ENCODE measurements at places on chromosomes 12 and 14.
A peak's percentile ranks its signal among the peaks of the same experiment; 100 is the strongest.

DNA sequence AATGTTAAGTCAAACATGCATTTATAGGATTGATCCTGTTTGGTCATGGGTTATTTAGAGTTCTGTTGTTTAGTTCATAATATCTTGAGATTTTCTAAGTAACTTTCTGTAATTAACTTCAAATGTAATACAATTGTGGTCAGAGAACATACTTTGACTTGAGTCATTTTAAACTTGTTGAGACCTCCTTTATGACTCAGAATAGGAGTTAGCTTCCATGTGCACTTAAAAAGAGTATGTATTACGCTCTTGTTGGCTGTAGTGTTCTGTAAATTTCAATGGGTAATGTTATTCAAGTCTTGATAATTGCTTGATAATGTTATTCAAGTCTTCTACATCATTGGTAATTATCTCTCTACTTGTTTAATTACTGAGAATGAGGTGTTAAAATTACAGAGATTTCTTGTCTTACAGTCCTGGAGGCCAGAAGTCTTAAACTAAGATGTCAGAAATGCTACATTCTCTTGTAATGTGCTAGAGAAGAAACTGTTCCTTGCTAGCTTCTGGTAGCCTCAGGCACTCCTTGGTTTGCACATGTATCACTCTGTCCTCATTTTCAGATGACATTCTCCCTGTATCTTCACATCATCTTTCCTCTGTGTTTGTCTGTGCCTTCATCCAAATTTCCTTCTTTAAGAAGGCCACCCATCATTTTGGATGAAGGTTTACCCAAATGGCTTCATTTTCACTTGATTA lies 197.3 kb downstream of the TMTC3 start:
- DNase-seq: no peak

DNA sequence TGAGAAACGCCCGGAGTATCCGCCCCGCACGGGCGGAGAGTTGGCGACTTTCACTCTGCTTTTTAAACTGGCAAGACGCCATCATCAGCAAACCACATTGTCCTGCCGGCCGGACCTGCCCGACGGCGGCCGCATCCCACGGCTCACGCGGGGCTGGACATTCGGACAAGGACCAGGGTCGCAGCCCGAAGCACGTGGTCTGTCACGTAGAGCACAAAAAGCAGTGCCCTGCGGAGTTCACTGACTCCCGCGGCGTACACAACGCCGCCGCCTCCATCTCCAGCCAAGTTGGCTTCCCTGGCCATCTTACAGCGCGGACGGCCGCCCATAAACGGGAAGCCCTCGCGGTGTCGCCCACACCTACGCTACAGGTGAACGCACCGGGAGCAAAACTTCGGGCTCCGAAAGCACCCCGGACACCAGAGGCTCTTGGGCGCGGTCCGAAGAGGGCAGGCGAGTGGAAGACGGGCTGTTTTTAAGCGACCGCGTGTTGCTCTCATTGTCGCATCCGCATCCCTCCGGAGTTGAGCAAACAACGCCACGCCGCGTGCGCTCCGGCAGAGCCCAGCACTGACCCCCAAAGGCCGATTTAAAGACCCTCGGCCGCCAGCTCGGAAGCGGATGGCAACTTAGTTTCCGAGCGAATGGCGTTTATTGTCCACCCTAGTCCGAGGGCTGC lies 966 bp downstream of the SINHCAF start:
- peak; percentile 75 for DNase-seq

- no peak for DNase-seq
Measured at GRCh38 chr12:38998887-38999482, 93.6 kb upstream of the CPNE8 start.

GRCh38 chr12:55970775-55971174 lies 3.1 kb upstream of the RAB5B start:
- no peak for DNase-seq

DNA sequence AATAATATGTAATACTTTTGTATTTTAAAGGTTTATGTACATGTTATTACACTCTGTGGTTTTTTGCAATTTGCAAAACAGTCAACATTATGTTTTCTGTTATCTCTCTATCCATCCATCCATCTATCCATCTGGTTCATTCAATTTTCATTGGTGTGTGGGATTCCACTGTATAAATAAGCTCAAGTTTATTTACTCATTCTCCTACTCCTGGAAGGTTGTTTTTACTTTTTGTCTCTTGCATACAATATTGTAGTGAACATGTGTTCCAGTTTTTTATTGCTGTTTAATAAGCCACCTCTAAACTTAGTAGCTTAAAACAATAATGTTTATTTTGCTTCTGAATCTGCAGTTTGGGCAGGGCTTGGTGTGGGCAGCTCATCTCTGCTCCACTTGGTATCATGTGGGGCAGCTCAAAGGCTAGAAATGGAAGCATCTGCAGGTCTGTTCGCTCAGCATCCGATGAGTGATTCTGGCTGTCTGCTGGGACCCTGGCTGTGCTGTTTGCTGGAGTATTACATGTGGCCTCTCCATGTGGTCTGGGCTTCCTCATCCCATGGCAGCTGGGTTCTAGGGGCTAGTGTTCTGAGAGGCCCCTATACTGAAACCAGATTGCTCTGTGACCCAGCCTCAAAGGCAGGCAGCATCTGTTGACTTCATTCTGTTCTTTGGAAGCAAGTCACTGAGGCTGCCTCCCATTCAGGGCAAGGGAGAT lies 98.8 kb downstream of the SLC25A47 start:
- no peak for DNase-seq

DNA sequence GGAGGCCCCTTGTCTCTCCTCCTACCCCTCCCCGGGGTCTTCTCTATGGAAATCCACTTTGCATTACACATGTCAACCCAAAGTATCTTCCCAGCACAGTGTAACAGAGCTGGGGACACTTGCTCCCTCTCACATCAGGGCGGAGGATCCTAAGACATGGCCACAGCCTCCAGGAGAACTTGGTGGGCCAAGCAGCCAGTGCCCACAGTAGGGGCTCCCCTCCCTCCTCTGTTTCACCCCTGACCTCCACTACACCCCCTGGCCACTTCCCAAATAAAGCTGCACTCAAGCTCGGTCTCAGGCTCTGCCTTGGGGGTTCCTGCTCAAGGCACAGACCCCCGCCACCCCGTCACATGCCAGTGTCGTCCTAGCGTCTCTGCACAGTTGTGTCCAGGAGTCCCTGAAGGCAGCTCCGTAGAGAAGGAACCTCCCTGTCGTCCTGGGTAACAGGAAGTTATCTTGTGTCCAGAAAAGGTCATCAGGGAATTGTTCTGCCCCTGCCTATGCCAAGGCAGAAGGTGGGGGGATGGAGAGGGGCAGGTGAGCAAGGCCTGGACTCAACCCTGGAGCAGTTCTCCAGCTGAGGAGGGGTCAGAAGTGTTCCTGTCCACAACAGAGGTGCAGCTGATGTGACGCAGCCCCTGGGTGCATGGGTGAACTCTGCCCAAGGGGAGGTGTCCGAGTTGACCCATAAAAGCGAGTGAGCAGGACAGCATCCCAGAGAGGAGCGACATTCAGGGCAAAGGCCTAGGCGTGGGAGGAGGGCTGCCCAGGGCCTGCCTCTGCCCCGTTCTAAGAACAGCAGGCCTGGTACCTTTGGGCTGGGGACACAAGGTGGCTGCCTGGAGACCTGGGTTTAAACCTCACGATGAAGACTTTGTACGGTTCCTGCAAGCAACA lies 25.5 kb downstream of the DIO3 start:
- DNase-seq: no peak

DNA sequence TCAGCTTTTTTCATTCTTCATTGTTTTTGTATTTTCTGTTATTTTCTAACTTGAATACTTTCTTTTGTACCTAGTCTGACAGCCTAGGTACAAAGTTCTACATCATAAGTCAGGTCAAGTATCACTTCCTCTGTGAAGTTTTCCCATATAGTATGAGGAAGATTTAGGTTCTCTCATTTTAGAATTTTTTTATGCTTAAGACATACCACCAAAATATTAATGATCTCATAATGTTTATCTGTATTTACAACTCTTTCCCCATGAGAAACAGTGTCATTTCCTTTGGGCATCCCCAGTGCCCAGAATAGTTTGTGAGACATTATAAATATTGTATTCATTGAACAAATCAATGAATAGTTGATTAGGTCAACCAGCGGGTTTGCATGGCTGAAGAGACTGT lies 3.1 kb upstream of the ATF7IP start:
- DNase-seq: no peak

DNA sequence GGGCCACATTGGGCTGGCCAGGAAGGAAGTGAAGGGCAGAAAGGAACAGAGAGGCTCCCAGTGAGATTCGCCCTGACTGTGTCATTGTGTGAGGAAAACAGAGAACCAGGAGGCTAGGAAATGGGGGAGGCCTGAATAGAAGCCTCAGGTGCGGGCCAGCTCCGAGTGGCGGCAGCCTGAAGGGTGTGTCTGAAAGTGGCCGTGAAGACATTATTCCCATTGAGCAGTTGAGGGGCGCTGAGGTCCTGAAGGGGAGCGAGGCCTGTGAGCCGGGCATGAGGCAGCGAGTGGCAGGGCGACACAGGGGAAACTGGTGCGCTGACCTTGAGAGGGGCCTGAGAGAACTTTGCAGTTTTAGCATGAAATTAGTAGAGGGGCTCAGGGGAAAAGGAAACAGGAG lies 6.9 kb downstream of the CLBA1 start:
- no peak for DNase-seq

GRCh38 chr12:113290506-113290905 lies 44.4 kb downstream of the SLC8B1 start:
- DNase-seq: peak; percentile 79

DNA sequence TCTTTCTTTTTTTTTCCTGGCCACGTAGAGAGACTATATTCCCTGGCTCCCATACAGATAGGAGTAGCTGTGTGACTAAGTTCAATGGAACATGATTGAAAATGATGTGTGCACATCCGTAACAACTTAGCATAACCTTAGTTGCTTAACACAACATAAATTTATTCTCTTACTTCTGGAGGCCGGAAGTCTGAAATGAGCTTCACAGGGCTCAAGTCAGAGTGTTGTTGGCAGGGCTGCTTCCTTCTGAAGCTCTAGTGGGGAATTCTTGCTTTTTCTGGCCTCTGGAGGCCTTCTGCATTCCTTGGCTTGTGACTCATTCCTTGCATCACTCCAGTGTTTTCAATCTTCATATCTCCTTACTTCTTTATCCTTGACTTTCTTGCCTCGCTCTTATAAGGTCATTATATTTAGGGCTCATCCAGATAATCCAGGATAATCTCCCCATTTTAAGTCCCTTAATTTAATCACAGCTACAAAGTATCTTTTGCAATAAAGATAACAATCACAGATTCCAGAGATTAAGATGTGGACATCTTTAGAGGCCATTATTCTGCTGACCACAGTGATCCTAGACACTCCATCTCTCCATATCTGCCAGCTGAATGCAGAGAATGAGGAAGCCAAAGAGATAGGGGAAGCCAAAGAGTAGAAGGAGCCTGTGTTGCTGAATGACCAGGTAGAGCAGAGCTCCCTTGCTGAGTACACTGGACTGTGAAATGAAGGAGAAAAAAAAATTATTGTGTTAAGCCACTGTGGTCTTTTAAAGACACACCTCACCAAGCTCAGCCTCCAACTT lies 21.0 kb upstream of the SNX6 start:
- no peak for DNase-seq

DNA sequence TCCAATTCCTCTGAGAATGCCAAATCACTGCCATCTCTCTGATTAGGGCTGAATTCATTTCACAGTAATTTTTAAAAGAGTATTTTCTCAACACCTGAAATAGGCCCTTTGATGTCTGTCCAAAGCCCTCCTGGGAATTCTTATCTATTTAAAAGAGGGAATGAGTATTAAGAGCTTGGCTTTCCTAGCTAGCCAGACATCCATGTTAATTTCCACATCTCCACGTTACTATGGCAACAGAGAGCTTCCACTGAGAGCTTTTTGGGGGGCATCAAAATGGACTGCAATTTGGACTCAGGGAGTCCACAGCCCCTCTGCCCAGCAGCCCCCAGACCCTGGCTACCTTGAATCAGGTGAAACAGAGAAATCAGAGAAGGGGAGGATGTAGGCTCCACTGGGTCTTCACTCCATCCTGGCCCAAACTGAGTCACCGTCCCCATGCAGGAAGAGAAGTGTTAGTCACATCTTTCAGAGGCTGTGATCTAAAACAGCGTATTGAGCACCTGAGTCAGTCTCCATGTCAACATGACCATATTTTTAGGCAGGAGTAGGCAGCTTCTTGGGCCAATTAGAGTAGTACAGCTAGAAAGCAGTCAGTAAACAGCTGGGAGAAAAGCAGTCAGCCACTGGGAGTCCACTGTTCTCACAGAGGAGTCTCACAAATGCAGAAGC lies 7.0 kb upstream of the FICD start:
- no peak for DNase-seq

- DNase-seq: no peak
Measured at GRCh38 chr12:114918535-114919233, 234.7 kb upstream of the TBX3 start.

- no peak for DNase-seq
Measured at GRCh38 chr12:6818645-6819044, 3.0 kb upstream of the GPR162 start.

DNA sequence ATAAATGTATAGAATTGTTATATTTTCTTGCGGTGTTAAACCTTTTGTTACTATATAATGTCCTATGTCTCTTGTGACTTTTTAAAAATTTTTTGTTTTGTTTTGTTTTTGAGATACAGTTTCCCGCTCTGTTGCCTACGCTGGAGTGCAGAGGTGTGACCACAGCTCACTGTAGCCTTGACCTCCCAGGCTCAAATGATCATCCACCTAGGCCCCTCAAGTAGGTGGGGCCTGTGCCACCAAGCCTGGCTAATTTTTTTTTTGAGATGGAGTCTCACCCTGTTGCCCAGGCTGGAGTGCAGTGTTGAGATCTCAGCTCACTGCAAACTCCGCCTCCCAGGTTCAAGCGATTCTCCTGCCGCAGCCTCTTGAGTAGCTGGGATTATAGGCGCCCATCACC lies 26.5 kb upstream of the RCOR1 start:
- no peak for DNase-seq

DNA sequence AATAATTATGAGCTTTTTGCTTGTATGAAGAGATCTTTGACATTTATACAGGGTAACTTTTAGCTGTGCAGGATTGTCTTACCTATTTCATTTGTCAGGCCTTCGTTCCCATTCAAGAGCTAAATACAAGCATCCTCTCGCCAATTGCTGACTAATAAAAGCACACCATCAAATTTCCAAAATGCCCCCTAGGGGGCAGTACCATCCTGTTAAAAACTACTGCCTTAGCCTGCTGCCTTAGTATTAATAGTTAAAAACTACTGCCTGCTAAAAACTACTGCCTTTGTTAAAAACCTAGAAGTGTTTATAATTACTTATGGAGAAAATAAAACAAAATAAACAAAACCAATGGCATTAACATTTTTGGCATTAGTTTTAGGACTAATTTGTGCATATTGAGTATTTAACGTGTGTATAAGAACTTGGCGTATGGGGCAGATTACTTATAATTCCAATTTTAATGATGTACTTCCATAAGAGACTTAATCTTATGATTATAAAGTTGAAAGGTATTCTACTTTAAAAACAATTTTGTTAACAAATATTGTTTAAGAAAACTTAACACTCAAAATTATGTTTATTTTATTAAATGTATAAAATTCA lies 3.0 kb upstream of the IFI27L2 start:
- peak; percentile 89 for DNase-seq

GRCh38 chr14:28785096-28785952 lies 18.7 kb downstream of the FOXG1 start:
- DNase-seq: no peak

DNA sequence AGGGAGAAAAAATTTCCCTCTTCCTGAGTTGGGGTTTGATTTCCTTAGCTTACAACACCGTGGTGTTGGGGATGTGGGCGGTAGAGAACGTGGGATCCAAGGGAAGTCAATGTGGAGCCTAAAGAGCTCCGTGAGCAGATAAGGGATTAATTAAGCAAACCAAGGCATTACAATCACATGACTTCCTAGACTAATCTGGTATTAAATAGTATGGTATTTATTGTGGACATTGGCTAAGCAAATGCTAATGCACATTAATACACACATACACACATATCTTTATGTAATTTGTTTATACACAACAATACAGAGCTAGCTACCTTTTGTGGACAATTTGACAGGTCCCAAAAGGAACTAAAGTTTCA lies 791 bp upstream of the RNF41 start:
- DNase-seq: peak; percentile 61
